ENCODE measurements at places on chromosomes 2 and 18.

- DNase-seq = peak; percentile 42
Measured at GRCh38 chr2:111705711-111706336, 178.2 kb downstream of the ANAPC1 start.

- peak; percentile 49 for DNase-seq
Measured at GRCh38 chr2:160970052-160970965, 189.9 kb upstream of the TANK start.

- no peak for DNase-seq
Measured at GRCh38 chr2:88932686-88933085, 241.2 kb downstream of the RPIA start.

- DNase-seq = peak; percentile 49
Measured at GRCh38 chr18:63518178-63519012, 23.8 kb upstream of the SERPINB12 start.

GRCh38 chr2:46226620-46227019 lies 70.6 kb upstream of the EPAS1 start:
- DNase-seq = no peak

- DNase-seq = no peak
Measured at GRCh38 chr2:234683950-234684349, 187.1 kb upstream of the ARL4C start.

GRCh38 chr2:231720987-231721966 lies 13.0 kb downstream of the PTMA start:
- DNase-seq = no peak

DNA sequence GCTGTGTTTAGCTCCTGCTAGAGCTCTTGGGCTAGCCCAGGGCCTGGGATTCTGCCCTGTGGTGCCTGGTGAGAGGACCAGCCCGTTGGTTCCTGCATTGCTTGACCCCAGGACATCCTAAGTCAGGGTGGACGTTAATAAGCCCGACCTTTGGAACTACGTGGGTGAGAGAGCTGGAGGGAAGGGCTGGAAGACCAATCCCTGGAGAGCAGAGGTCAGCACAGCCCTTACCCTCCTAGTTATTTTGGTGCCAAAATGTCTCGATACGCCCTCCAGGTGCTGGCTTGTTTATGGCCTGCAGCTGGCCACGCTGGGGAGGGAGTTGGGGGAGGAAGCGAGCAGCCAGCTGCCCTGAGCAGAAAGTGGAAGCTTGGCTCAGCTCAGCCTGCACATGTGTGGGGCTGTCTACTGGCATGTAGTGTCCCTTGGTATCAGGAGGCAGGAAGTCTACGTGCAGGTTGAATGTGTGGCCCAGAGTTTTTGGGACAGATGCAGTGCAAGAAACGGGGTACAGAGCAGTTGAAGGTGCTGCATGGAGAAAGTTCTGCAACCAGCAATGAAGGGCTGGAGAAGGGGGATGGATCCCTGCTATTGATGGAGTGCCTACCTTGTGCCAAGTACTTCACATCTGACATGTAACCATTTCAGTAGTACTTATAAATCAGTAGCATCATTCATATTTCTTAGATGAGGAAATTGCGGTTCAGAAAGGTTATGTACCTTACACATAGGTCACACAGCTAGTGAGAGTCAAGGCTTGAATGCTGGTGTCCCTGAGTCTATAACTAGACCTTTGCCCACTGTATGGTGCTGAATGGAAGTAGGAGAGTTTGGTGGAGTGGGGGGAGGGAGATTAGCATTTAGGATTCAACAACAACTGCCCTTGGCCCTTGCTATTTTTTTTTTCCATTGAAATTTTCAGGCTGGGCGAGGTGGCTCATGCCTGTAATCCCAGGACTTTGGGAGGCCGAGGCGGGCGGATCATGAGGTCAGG lies 5.0 kb upstream of the DGKD start:
- no peak for DNase-seq

- DNase-seq = no peak
Measured at GRCh38 chr2:71903841-71904240, 243.8 kb downstream of the CYP26B1 start.

DNA sequence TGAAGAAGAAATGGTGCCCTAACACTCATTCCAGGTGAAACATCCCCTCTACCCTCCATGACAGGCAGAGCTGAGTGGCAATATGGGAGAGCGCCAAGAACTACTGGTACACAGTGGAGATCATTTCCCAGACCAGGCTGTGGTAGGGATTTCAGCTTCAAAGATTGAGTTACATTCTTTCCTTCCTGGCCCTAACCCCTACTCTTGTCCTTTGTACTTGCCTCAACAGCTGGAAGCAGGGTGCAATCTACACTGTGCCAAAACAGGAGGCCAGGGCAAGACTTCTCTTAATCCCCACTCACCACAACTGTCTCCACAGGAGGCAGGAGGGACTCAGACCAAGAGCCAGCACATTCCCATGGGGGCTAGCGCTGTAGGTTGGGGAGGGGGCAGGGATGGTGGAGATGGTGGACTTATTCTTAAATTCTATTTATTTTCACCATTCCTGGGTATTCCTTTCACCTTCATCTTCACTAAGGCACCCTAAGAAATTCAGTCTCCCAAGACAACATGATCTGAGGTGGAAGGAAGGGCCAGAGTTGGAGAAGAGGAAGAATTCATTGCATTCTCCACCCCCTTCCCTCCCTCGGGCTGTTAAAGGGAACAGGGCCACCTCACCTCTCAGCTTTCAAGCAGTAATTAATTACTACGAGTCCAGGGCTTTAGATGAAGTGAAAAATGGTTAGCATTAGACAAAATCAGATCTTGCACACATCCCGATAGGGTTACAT lies 65.9 kb downstream of the AAK1 start:
- no peak for DNase-seq

- DNase-seq = no peak
Measured at GRCh38 chr18:79684787-79685186, 5.2 kb downstream of the CTDP1 start.

- no peak for DNase-seq
Measured at GRCh38 chr2:20667531-20668401, 822 bp downstream of the GDF7 start.

GRCh38 chr2:217017456-217018252 lies 157.8 kb upstream of the TNP1 start:
- DNase-seq = no peak

- no peak for DNase-seq
Measured at GRCh38 chr18:58975781-58976180, 111.1 kb downstream of the ZNF532 start.

DNA sequence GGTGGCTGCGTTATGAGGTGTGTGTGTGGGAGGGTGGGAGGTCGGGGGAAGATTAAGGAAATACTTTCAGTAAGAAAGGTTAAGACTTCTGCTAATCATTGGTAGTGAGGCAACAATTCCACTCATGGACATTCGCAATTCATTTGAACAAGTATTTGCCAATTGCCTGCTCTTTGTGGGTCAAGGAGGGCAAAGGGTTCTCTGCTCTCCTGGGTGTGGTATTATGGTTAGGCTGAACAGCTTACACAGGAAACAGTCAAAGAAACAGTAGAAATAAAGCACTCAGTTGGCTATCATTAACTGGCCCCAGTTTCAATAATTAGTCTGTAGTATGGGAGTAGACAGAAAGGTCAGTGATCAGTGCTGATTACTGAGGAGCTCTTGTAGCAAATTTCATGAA lies 357.0 kb upstream of the FANCL start:
- DNase-seq = no peak

DNA sequence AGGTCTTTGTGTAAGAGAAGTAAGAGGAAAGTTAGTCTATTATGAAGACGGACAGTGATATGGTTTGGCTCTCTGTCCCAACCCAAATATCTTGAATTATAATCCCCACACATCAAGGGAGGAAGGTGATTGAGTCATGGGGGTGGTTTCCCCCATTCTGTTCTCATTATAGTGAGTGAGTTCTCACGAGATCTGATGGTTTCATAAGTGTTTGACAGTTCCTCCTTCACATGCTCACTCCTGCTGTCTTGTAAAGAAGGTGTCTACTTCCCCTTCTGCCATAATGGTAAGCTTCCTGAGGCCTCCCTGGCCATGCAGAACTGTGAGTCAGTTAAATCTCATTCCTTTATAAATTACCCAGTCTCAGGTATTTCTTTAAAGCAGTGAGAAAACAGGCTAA lies 67.6 kb downstream of the NEURL3 start:
- no peak for DNase-seq
